Keratinocyte (primary cell): ENCODE measurements at places on chromosomes 1 and 21.
A peak's percentile ranks its signal among the peaks of the same experiment; 100 is the strongest.

DNA sequence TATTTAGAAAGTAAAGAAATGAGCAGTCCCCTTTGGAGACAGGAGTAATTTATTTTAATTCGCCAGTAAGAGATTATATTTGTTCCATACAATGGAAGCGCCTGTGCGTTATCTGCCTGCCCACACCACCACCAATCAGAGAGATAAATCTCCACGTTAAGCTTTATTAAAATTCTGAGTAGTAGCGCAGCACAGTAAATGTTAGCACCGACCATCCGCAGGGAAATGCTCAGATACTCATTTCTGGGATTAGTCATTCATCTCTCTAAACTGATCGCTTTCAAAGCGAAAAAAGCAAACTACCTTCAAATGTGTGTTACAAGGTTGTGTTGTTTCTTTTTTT, 1.2 kb downstream of the ETS2 start:
- DNase-seq, result no peak

DNA sequence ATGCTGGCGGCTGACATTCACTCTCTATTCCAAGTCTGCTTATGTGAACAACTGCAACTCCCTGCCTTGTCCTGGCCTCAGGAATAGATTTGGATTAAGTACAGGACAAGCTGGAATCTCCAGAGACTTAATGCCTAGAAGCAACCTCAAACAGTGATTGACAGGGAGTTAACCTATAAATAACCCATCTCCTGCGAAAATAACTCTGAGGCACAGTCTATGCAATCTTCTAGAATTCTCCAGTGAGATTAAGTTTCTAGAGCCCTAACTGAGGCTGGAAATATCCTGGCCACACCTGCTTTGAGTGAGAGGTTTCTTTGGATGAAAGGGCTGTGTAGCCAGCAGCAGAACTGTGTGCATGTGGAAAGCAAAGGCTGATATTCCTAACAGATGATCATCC, 25.3 kb upstream of the ATP1A1 start:
- no peak for DNase-seq

GRCh38 chr1:5973771-5974170, 18.5 kb downstream of the NPHP4 start:
- no peak for DNase-seq

- no peak for DNase-seq
Observed at GRCh38 chr1:69120817-69121216, 446.9 kb upstream of the LRRC7 start.

DNA sequence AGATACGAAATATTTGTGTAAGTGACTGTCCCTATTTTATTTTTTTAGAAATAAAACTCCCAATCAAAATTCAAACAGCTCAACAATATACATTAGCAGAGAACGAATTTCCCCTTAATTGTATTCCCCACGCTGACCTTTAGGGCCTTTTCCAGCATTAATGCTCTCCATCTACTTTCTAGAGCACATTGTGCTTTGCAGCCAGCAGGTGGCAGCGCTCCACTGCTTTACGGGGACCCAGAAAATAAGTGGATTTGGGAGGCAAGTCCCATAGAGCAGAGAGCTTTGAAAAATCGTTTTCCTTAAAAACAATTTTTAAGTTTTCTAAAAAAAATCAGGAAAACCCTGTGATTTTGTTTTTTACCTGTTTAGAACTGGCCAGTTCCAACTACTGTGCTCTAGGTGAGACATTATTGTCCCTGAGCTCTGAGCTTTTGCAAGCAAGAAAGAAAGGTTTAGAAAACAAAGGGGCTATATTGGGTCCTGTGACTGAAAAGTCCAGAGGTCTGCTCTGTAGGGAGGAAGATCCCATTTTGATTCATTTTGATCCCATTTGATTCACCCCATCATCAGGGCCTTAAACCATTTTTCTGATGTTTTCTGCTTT, 144.4 kb upstream of the ZNF644 start:
- DNase-seq, result no peak

GRCh38 chr1:231600458-231600976, 26.1 kb upstream of the DISC1 start:
- no peak for DNase-seq

DNA sequence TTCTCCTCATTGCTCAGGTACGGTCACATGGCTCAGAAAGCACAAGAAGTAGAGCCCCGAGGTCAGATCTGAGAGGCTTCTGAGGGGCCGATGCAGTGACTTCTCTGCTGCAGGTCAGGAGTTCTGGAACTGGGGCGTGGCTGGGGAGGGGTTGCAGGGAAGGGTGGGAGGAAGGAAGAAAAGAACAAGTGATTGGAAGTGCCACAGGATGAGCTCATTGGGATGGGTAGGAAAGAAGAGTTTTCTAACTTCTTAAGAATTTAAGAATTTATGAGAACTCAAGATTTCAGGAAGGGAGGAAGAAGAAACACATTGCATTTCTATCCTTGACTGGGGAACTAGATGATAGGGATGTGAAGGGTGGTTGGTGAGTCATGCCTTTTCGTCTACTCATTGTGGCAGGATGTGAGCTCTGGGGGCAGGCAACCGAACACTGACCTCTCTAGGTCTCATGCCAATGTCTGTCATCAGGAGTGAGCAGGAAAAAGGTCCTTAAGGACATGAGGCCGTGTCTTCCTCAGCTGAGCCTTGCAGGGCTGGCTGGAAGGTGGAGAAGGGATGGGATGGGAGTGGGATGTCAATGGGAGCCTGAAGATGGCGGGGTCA, 497 bp downstream of the FCRLB start:
- DNase-seq, result no peak

- DNase-seq, result no peak
Observed at GRCh38 chr21:45590246-45590725, 48.0 kb upstream of the SLC19A1 start.

- no peak for DNase-seq
Observed at GRCh38 chr1:115458426-115459114, 120.5 kb upstream of the NGF start.

GRCh38 chr21:42369821-42370220, 3.5 kb upstream of the TFF1 start:
- DNase-seq, result no peak

DNA sequence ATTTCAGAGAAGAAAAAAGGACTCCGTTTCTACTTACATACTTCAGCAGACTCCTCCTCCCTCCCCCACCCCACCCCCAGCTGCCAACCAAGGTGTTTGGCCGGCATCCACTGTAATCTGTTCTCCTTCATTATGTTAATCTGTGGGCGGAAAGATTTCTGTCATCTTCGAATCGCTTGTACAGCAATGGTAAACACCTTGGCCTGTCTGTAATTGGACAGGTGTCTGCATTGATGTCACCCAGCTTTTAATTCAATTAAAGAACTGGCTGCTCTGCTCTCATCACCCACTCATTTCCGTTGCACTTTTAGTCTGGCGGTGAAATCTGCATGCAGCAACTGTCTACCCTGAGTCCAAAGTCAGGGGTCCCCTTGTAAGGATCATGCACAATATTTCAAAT, 368.6 kb downstream of the USH2A start:
- DNase-seq, result no peak

DNA sequence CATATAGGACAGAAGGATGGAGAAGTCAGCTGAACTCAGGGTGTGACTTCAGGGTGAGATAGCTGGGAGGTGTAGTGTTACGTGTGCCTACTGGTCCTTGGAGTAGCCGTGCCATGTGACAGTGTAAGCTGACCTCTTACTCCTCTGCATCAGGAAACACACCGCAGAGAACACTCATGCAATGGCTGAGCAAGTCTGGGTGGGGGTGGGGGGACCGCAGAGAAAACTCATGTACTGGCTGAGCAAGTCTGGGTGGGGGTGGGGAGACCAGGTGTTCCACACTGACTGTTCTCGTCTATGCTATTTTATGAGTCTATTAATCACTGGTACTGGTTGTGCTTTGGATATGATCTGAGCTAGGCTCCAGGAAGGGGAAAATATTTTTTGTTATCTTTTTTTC, 233.1 kb downstream of the PAPPA2 start:
- peak; percentile 83 for DNase-seq

DNA sequence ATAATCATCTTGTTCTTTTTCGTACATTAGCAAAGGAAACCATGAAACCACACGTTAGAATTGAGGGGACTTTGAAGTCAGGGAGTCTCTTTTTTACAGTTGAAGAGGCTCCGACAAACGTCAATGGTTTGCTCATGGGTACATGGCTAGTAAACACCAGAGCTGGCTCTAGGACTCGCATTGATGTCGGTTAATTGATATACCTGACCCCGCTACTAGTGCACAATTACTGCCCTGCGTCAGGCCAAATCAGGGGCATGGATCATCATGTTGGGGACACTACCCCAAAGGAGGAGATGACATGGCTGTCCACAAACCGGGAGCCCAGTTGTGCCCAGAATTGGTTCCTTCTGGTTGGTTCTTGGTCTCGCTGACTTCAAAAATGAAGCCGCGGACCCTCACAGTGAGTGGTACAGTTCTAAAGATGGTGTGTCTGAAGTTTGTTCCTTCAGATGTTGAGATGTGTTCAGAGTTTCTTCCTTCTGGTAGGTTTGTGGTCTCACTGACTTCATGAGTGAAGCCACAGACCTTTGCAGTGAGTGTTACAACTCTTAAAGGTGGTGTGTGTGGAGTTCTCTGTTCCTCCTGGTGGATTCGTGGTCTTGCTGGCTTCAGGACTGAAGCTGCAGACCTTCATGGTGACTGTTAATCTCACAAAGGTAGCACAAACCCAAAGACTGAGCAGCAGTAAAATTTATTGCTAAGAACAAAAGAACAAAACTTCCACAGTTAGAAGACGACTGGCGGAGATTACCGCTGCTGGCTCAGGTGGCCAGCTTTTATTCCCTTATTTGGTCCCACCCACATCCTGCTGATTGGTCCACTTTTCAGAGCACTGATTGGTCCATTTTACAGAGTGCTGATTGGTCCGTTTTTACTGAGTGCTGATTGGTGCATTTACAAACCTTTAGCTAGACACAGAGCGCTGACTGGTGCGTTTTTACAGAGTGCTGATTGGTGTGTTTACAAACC, 126.9 kb upstream of the ERRFI1 start:
- no peak for DNase-seq

DNA sequence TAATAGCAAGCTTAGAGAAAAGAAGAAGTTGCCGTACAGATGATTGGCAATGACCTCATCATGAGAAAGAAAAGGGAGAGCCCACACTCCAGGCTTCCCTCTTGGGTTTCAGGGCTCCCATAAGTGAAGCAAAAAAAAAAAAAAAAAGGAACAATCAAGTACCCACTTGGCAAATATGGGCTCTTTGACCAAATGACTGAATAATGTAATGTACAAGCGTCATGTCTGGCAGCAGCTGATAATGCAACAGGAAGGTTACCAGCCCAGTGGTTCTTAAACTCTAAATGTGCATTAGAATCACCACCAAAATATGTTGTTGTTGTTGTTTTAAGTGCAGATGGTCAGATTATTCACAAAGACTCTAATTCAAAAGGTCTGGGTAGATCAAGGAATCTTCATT, 13.5 kb downstream of the TNFSF4 start:
- no peak for DNase-seq

GRCh38 chr21:43979654-43980053, 32.5 kb upstream of the TRAPPC10 start:
- no peak for DNase-seq

GRCh38 chr1:1324084-1324523, 356 bp downstream of the INTS11 start:
- no peak for DNase-seq

GRCh38 chr1:53242381-53242780, 4.1 kb upstream of the MAGOH start:
- DNase-seq, result no peak

- DNase-seq, result no peak
Observed at GRCh38 chr1:200473698-200474371, 64.0 kb upstream of the ZNF281 start.

DNA sequence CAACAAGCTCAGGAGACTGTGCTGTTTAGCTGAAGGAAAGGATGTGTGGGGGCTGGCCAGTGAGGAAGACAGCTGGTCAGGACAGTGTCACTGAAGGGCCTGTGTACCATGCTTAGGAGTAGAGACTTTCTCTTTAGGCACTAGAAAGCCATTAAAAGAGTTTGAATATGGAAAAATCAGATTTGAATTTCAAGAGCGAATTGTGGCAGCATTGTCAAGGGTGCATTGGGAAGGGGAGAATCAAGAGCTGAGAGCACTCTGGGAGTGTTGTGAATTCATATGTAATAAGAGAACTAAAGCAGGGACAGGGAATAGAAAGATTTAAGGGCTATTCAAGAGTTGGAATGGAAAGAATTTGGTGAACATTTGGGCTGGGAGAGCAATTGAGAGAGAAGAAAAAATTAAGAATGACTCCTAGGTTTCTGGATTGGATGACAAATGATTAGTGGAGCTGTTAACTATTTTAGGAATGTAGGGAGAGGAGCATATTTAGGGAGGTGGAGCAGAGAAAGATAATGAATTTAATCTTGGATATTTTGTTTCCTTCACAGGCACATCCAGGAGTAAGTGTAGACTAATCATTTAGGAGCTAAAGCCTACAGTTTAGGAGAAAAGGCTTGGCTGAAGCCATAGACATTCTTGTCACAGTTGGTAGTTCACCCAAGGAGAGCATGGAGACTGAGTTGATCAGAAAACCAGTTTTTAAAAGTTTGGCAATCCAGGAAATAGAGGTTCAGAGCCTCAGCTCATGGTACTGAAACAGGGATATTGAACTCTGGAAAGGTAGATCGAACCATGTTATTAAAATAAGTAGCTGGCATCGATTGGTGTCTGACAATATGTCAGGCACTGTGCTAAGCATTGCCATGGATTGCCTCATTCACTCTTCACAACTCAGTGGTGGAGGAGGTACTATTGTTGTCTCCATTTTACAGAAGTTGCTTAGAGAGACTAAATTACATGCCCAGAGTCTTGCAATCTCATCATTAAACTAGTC, 23.1 kb upstream of the TOR3A start:
- DNase-seq, result no peak
